CD4-positive, alpha-beta T cell treated with Interleukin-6 for 4 hours (primary cell): ENCODE measurements at places on chromosomes 3 and 15.

GRCh38 chr15:58472821-58473581, 41.2 kb downstream of the LIPC start:
- peak; percentile 51 for DNase-seq

GRCh38 chr3:96449346-96449745, 365.0 kb upstream of the EPHA6 start:
- no peak for DNase-seq

DNA sequence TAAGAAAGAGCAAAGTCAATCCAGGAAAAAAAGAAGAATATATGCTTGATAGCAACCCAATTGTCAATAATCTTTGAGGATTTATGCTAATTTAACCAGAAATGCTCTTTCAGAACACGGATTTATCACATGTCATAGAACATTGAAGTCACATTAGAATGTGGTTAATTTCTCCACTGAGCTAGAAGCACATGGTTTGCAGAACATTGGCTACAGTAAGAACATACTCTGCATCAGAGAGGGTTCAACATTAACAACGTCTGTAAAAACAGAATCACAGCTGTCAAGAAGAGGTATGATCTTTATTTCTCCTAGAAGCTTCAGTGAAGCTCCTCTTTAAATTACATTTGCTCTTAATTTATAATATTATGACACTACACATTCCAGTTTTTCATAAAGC, 619.7 kb upstream of the AGTR1 start:
- DNase-seq: no peak

DNA sequence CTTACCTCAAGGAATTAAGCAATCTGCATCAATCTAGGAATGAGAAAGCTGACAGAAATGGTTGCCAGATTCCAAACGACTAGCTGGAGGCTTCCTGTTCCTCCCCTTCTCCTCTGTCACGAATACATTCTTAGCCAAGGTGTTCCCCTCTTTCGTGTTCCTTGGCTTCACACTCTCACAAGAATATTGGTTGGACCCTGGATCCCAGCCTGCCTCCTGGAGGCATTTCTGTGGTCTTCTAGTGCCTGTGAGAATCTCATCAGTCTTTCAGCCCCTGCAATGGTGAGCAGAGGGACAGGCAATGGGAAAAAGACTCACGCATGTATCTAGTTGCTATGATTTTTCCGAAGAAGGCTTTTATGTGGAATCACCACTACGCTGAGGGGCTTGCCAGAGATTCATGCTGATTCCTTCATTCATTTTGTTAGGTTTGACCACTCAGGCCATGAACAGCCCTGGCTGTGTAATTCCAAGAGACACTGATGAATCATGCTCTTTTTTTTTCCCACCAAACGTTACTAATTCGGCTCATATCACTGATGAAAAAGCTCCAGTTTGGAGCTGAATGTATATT, 1.6 kb upstream of the P3H2 start:
- no peak for DNase-seq

DNA sequence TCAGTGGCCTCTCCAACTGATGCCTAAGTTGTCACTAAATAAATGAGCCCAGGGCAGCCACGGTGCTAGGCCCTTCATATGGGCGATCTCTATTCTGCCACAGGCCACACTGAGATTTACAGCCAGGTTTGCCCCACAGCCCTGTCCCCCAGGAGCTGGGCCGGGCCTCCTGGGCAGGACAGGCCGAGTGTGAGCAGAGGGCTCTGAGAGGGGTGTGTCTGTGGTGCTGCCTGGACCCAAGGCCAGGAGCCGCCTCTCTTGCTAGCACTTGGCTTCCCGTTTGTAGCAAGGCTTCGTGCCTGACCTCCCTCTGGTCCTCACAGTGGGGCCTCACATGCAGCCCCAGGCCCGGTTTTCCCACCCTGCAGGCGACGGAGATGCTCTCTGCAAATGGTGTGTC, 67.1 kb upstream of the SEC22A start:
- no peak for DNase-seq
